ENCODE measurements at places on chromosomes 3 and 15. TPM values are rescaled to one million over a fixed set of nuclear protein-coding genes. Genes with fewer than 3 reads are reported as not detected.

- peaks cover 33% of the 10 kb centered on the region for H3K4me1 ChIP-seq
- H3K27me3 ChIP-seq: no peaks in the 10 kb centered on the region
Measured at GRCh38 chr3:194688200-194688740, 2.6 kb downstream of the FAM43A start.

GRCh38 chr3:88267441-88267840, 117.7 kb downstream of the C3orf38 start:
- no peaks in the 10 kb centered on the region for H3K27me3 ChIP-seq
- H3K4me3 ChIP-seq: no peak overlapping the region
- H3K36me3 ChIP-seq: no peaks in the 10 kb centered on the region
- H3K4me1 ChIP-seq: no peaks in the 10 kb centered on the region
- no peak overlapping the region for H3K27ac ChIP-seq

GRCh38 chr3:128399221-128399915, 67.3 kb downstream of the DNAJB8 start:
- no peaks in the 10 kb centered on the region for H3K27me3 ChIP-seq
- no peak overlapping the region for H3K27ac ChIP-seq
- H3K4me3 ChIP-seq: no peak overlapping the region
- DNase-seq: no peak

Gene ZCWPW2
- not detected for total RNA-seq

- H3K4me1 ChIP-seq: peaks cover 50% of the 10 kb centered on the region
- H3K27ac ChIP-seq: peak overlapping the region; percentile 94
- H3K4me3 ChIP-seq: peak overlapping the region; percentile 47
- H3K36me3 ChIP-seq: peaks cover 4% of the 10 kb centered on the region
Measured at GRCh38 chr3:46932455-46933225, 43.9 kb downstream of the CCDC12 start.

Measured in T-helper 17 cell (primary cell).